ENCODE measurements at places on chromosomes 7 and 10.

DNA sequence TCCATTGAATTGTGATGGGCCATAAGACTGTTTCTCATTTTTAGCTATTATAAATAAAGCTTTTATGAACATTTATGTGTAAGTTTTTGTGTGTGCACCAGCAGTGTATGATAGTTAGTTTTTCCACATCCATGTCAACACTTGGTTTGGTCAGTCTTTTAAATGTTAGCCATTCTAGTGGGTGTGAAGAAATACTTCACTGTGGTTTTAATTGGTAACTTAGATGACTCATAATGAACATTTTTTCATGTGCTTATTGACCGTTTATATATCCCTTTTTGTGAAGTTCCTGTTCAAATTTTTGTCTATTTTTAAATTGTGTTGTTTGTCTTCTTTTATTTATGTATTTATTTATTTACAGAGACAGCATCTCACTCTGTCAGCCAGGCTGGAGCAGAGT, 23.6 kb upstream of the PDK4 start:
- DNase-seq, result no peak

- no peak for DNase-seq
Observed at GRCh38 chr10:6689036-6689435, 109.0 kb upstream of the PRKCQ start.

DNA sequence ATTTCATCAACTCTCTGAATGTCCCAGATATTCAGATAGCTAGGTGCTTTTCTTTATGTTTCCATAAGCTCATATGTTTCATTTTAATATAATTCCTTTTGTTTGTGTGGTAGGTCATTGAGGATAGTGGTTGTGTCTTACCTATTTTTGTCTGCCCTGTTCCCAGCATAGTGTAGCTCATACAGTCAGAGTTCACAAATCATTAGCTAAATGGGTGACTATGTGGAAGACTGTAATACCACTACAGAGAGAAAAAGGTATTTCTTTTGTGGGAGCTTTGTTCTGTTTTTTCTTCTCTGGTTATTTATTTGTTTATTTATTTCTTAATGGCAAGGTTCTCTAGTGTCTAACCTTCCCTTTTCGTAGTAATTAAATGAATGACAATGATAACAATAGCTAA, 39.8 kb downstream of the EXOC4 start:
- DNase-seq, result no peak

DNA sequence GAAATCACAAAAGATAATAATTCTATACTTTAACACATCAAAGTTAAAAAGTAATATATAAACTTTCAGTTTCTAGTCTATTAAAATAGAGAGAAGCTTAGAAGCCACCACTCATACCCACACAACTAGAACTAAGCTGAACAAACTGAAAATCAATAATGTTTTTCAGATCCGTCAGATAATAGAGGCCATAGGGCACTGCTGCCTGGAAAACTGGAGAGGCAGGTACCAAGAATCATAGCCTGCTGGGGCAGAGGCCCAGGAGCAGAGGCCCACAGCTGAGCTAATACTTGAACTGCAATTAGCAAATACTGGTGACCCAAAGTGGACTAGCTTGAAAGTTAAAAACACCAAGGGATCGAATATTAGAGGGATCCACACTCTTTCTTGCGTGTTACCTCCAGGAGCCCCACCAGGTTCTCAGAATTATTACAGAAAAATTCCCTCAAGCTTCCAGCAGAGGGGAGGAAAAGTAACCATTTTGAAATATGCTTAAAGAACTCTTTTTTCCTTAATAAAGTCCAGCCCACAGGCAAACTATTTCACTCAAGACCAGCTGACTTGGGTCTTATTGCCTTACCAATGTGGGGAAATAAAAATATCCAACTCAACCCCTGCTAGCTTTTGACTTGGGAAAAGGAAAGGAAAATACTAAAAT, 774.1 kb upstream of the IGFBP3 start:
- no peak for DNase-seq

GRCh38 chr10:102419269-102420180, 940 bp upstream of the PSD start:
- DNase-seq, result no peak

DNA sequence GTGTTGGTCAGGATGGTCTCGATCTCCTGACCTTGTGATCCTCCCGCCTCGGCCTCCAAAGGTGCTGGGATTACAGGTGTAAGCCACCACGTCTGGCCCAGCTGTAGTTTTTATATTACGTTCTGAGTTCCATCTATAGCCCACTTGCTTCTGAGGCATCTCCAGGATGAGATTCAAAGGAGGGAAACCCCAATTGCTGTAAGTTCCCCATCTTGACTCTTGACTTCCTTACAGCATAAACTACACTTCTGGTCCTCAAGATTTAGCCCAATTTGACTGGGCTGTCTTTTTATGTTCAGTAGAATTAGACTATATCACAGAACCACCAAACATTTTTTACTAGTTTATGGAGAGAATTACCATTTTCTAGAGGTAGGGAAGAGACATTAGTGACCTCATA, 44.3 kb downstream of the CCM2 start:
- no peak for DNase-seq

GRCh38 chr10:114652402-114653368, 5.4 kb downstream of the ABLIM1 start:
- DNase-seq, result no peak

DNA sequence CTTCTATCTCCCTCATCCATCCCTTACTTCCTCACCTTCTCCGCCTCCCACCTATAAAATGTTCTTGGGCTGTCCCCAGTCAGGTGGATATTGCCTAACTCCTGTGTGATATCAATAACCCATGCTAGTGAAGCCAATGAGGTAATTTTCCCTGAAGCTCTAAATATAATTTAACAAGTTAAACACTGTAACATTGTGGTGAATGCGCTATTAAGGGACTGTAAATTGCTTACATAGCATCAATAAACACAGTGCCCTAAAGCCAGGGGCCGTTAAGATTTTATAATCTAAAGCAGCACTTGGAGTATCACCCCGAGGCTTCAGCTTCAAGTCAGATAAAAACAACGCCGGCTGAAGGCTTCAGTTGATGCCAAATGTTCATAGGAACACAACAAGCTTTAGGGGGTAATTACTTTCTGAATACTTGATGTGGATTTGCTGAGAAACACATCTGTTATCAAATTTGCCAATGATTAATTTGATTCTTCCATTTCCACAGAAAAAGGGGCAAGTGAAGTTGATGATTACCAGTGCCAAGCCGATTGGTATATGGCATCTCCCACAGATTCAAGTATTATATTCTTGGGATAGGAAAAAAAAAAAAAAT, 138.4 kb downstream of the CREB5 start:
- DNase-seq, result no peak

GRCh38 chr10:87935290-87936141, 72.1 kb downstream of the PTEN start:
- DNase-seq, result no peak

DNA sequence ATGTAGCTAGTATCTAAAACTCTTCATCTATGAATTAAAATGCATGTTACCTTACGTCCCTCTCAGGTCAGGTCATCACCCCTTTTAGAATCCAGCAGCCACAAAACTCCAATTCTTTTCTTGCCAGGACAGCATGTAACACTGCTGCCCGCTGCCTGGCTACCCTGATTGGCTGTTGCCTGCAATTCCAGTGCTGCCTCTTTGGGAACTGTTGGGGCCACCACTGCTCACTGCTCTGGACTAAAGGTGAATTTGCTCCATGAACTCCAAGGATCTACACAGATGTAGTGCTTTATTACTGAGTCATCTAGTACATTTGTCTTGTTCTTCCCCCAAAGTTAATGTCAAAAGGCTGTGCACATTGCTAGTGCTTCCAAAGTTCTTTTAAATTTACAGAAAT, 40.4 kb downstream of the SCIN start:
- no peak for DNase-seq

DNA sequence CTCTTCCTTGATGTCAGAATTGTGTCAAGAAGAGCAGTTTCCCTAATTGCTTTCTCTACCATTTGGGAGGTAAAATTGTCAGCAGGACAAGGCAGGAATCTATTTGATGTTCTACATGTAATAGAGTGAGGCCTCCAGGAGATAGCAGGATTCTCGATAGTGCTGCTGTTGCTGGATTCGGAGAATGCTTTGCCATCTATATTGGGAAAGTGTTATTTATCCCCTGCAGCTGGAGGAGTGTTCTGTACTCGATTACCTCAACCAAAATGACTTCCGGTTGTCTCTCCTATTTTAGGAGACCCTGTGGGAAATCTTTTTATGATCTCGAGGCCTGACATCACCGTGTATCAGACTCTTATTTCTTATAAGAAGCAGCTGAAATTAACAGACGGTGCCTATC, 217.1 kb downstream of the TMEM178B start:
- no peak for DNase-seq

- DNase-seq, result no peak
Observed at GRCh38 chr10:133592716-133593115, 27.3 kb upstream of the SYCE1 start.

DNA sequence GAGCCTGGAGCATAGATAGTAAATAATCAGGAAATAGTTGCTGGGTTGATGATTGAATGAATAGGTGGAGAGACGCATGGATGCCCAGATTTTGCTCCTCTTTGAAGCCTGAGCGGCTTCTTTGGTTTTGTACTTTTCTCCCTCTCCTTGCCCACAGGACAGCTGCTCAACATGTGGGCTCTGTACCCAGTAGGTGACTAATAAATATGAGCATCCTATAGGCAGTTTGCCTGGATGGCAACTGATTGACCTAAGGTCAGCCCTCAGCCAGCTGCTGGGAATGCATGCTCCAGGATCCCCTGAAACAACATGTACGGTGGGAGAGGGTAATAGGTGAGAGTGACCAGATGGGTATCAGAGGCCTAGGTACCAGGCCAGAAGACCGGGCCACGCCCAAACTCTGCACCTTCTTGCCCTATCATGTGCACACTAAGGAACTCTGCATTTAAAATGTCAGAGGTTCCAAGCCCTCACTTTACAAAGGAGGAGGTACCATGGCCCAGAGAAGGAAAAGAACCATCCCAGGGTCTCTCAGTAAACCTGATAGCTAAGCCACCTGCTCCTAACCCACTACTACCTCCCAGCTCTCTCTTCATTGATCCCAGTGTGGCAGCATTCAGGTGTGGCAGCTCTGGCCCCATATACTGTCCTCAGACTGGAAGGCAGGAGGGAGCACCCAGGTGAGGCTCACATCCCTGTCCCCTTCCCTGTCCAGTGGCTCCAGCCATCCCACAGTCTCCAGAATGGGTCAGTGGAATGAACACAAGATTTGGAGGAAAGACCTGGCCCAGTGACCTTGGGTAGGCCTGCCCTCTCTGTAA, 2.7 kb upstream of the ZCCHC24 start:
- no peak for DNase-seq

- DNase-seq, result no peak
Observed at GRCh38 chr7:33882950-33883670, 22.2 kb upstream of the BMPER start.

- no peak for DNase-seq
Observed at GRCh38 chr10:33963729-33964128, 629.3 kb upstream of the NRP1 start.

DNA sequence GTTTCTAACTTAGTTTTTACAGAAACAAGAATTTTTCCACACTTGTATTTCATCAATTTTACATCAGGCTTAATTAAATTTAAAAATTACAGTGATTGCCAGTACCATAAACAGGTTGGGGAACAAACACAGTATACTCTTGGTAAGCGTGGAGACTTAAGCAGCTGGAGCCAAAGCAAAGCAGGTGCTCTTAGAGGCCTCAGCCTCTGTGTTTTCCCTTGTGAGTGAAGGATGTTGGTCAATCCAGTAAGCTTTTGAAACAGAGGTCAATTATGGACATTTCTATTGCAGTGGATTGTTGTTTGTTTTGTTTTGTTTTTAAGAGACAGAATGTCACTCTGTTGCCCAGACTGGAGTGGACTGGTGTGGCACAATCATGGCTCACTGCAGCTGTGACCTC, 100.6 kb upstream of the CELF2 start:
- DNase-seq, result no peak

GRCh38 chr7:96127746-96128145, 194.2 kb downstream of the SLC25A13 start:
- peak; percentile 14 for DNase-seq

DNA sequence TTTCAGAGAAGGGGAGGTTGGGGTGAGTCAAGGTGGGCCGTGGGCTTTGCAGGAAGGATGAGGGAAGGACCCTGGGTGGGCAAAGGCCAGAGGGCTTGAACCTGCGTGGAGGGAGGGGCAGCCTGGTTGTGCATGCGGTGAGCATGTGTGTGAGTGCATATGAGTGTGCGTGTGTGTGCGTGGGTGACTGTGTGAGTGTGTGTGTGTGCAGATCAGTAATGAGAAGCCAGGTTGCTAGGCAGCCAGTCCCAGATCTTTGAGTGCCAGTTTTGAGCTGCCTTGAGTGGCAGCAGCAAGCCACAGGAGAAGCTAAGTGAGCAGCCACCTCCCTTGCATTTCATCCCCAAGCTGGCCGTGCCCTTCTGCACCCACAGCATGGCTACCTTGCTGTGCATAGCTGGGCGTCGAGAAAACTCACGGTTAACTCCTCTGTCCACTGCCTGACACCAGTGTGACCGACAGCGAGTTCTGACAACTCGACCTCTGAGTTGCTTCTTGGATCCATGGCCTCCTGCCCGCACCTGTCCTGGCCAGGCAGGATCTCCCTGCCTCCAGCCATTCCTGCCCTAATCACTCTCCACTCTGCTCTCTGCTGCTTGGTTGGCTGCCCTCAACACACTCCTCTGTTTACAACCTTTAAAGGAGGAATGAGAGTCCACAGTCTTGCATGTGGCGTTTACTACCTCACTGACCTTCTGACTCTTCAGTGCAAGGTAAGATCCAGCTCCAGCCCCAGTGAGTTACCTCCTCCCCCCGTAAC, 775.4 kb downstream of the TYW1 start:
- no peak for DNase-seq

GRCh38 chr10:128866551-128866950, 600.5 kb upstream of the MGMT start:
- DNase-seq, result no peak

DNA sequence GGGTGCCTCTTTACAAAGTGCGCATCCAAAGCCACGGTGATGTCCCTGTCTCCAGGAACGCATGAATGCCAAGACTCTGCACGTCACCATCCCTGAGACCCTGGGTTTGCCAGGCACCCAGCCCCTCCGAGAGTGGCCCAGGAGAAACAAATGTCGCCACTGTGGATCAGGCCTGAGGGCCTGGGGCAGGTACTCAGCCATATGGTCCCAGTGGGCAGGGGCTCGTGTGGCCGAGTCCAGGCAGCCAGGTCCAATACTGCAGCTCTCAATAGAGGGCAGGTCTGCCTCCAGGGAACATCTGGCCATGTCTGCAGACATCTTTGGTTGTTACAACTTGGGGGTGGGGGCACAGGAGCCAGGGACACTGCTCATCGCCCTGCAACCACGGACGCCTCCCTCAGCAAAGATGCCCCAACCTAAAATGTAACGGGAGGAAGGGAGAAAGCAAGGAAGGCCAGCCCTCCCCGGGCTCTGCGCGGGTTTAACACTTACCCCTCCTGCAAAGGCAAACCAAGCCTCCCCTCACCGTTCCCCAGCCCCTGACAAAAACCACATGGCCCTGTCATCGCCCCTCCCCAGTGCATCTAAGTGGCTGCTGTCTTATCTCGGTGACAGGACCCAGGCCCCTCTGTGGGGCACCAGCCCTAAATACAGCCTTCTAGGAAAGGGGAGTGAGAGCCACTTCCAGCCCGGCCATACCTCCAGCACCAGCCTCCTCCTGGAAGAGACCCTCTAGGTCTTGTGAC, 10.3 kb upstream of the PAPOLB start:
- no peak for DNase-seq

- DNase-seq, result no peak
Observed at GRCh38 chr7:92763636-92764423, 72.5 kb downstream of the CDK6 start.

- no peak for DNase-seq
Observed at GRCh38 chr10:47349516-47349915, 1.4 kb downstream of the RBP3 start.

GRCh38 chr10:29860166-29860565, 199.2 kb downstream of the JCAD start:
- DNase-seq, result no peak

Measured in BJ (cell line).